ENCODE measurements at places on chromosomes 3 and 15.

- no peak for DNase-seq
Observed at GRCh38 chr15:52254391-52254790, 41.2 kb downstream of the MYO5C start.

DNA sequence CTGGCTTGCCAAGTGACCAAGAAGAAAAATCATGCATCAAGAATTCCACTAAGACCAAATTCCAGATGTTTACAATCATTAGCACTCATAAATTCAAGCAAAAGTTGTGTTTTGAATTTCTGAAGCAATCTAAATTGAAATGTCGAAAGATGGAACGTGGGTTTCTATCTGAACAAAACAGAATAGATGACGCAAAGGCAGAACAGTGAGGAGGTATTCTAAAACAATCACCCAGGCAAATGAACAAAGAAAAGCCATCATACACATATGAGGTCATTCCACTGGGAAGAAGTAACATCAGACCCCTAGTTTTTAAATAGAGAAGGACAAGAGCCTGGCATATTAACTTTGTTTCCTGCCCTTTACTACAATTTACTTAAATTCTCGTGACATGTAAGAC, 58.0 kb downstream of the MCF2L2 start:
- no peak for DNase-seq

GRCh38 chr3:58051196-58051595, 43.0 kb downstream of the FLNB start:
- DNase-seq: no peak

- no peak for DNase-seq
Observed at GRCh38 chr3:3316521-3316920, 137.0 kb upstream of the CRBN start.

GRCh38 chr3:176951144-176951543, 246.1 kb downstream of the TBL1XR1 start:
- no peak for DNase-seq

- DNase-seq: no peak
Observed at GRCh38 chr3:139226731-139227130, 117.1 kb upstream of the MRPS22 start.

DNA sequence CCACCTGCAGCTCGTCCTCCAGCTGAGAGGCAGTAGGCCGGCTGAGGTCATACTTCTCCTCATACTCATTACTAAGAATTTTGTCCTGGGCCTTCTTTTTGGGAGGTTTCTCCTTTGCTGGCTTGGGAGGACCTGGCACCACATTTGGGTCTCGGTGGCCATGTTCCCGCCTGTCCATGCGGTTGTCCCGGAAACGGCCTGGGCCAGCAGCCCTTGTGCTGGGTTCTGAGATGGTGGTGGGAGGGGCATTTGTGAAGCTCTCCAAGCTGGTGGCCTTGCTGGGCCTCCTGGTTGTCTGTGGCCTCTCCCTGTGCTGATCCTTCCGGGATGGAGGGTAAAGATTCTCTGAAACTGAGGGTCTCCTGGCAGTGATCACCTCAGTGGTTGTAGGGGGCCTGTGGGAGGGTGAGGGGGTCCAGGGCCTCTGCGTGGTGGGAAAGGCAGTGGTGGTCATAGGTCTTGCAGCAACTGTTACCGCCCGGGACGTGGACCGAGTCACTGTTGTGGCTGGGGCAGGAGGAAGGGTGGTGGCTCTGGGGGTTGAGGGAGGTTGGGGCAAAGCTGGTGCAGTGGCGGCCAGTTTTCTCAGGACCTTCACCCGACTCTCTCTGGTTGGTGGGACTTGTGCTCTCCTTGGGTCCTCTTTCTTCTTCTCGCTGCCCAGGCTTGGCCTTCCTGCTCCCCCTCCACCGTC, 2.5 kb downstream of the CCDC80 start:
- no peak for DNase-seq

- no peak for DNase-seq
Observed at GRCh38 chr3:46926447-46926846, 48.9 kb downstream of the PTH1R start.
